ENCODE measurements at places on chromosomes 13 and 19.

DNA sequence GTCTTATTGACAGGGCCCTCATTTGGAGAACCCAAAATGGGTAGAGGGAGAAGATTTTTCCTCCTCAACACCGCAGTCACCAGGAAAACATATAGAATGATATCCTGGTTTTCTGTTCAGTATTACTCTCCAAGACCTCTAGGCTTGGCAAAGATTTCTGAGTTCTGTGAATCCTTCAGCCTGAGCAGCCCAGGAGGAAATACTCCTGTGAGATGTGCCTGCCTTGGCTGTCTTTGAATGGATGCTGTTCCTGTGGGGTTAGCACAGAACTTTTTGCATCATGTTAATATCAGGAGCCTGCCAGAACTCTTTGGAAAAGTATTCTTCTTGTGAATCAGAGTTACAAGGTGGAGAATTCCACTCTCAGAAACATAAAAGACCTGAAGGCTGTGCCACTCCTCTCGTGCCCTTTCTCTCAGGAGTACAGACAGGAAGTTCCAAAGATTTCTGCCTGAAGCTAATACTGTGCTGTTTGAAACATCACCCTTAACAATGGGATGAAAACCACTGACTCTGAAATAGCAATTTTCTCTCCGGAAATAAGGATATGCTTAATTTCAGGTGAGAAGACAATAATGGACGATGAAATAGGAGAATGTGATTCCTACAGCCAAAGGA lies 520.1 kb upstream of the NBEA start:
- no peak for DNase-seq

DNA sequence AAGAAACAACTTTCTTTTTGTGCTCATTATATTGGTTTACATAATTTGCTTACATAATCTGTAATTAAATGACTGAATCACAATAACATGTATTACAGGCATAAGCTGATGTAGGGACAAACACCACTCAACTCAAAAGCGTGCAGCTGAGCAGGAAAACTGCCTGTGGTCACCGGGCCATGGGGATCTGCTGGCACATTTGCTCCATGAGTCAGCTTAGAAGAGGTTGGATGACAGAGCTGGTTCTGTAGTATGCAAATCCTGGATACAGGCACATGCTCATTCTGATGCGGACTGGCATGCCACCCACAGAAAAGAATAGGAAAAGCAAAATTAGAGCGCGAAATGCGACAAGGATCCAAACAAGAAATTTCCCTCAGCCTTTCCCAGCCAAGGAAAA lies 128.6 kb downstream of the USP12 start:
- no peak for DNase-seq

DNA sequence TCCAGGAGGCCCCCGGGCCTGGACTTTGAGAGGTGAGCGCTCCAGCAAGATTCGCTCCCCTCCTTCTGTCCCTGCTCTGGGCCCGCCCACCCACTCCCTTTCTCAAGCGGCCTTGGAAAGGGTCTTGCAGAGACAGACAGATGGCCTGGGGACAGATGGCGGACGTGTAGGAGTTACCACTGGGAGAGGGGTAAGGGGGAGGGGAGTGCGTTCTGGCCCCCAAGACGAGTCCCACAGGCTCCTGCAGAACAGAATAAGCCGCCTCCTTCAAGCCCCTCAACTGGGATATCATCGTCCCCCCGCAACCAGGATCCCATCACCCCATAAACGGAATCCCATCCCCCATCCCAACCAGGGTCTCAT lies 3.6 kb upstream of the TNFAIP8L1 start:
- no peak for DNase-seq

DNA sequence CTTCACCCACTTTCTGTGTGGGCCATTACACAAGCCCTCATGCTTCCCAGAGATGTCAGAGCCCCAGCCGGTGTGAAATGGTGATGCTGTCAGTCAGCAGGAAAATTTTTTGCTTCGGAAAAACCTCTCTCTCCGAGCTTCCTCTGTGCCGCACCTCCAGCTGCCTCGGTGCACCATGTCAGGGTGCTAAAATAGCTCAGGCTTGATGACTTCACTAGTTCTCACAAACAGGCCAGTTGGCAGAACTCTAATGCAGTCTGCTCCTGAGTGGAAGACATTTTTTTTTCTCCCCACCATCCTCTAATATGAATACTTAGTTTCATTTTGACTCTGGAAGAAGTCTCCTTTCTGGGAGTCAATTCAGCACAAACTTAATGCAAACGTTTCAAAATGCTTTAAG lies 71.3 kb downstream of the KLF12 start:
- DNase-seq = peak; percentile 25
